ENCODE measurements at places on chromosomes 7 and 10.

DNA sequence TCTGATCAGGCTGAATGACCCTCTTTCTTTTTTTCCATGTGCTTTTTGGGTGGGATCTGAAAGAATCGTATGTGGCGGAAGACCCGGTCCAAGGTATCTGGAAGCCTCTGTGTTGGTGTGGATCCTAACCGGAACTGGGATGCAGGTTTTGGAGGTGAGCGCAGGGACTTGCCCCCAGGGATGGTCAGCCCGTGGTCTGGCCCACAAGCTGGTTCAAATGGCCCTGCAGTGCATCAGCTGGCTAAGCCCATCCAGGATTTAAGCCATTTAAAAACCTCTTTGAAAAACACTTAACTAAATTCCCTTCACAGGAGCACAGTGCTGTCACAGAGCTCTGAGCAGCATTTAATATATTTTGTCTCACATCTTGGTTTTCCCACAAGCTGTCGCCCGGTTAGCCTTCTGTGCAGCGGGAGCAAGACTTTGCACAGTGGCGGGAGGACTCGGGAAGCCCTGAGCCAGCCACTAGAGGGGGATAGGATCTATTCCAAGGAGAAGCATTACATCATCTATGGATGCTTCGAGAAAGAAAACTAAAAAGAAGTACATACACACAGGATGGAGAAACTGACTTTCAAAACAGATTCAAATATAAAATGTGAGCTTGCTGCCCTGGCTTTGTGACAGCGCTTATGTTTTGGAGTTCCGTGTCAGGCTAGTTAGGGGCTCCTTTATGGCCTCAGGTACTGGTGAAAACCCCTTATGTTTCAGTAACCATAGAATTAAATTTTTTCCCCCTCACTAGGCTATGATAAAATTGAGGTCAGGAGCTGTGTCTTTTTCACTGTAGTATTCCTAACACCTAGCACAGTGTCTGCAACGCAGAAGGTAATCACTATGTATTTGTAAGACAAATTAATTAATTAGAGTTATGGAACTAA is 11.3 kb downstream of the CPA2 start:
- no peak for DNase-seq

DNA sequence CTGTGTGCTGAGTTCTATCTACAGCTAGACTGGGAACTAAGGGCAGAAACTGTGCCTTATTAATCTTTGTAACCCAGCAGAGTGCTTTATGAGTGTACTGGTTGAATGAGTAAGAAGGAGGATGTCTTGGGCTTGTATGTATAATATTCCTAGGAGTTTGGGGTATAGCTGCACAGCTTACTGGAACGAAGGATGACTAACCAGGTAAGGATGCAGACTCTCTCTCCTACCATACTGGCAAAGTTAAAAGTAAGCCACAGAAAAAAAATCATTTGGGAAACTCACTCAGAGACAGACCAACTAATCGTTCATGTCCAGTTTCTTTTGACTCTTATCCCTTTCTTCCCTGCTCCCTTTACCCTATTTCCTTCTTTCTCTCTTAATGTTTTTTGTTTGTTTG is 1.4 kb upstream of the DHTKD1 start:
- DNase-seq: no peak

- no peak for DNase-seq
Measured at GRCh38 chr10:70286616-70287015, 2.8 kb upstream of the NPFFR1 start.

DNA sequence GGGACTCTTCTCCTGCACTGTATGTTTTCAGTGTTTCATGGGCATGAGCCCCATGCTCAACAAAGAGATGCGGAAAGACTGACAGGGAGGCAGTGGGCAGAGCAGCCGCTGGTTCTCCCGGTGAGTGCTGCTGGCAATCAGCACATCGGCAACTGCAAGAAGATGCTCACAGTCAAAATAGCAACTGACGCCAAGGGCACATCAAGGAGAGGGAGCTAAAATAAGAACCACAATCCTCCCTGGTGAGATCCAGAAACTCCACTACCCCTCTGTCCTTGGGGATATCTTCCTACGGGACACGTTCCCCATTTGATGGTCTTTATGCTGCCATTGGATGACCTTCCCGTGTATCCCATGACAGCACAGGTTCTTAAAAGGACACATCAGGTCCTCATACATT is 28.9 kb upstream of the SVIL start:
- no peak for DNase-seq

- DNase-seq: no peak
Measured at GRCh38 chr10:30436191-30436611, 2.2 kb downstream of the MAP3K8 start.

- no peak for DNase-seq
Measured at GRCh38 chr10:88892222-88892967, 12.3 kb downstream of the STAMBPL1 start.

DNA sequence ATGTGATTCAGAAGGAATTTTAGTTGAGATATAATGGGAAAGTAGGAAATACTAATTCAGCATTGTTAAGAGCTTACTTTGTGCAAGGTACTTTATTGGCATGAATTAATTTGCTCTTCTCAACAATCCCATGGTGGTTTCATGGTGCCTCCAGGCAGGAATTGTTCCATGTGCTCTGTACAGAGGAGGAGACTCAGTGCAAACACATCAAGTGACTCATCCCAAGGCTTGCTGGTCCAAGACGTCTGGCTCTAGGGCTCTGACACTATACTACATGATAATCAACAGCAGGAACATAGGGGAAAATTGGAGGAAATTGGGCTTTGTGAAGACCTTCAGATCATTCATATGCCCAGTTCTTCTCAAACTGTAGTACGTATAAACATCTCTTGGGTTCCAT is 66.5 kb upstream of the PRKG1 start:
- no peak for DNase-seq

DNA sequence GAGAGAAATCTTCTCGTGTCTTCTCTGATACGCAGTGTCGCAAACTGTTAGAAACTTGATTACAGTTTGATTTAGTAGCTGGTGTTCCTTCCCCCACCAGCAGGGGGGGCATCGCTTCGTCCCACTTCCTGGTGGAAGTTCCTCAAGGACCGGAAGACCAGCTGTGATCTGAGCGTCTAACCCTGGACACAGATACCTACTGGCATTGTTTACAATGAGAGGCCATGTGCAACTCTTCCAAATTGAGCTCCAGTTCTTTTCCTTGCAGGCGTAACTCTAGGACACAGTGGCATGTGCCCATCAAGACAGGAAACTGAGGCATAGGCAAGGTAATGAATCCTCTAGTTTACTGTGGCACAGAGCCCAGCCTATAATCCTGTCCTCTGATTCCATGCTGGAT is 219.0 kb downstream of the CCDC3 start:
- DNase-seq: no peak

GRCh38 chr7:2870471-2870931 is 26.4 kb upstream of the GNA12 start:
- DNase-seq: no peak

GRCh38 chr7:157702311-157703023 is 365.7 kb downstream of the DNAJB6 start:
- DNase-seq: no peak

- DNase-seq: no peak
Measured at GRCh38 chr7:81162771-81163525, 244.1 kb upstream of the SEMA3C start.

- no peak for DNase-seq
Measured at GRCh38 chr10:61124756-61125530, 181.0 kb upstream of the RHOBTB1 start.

- DNase-seq: no peak
Measured at GRCh38 chr10:37860494-37861190, 3.2 kb upstream of the ZNF248 start.

GRCh38 chr7:1586126-1586826 is 16.4 kb upstream of the PSMG3 start:
- DNase-seq: no peak

DNA sequence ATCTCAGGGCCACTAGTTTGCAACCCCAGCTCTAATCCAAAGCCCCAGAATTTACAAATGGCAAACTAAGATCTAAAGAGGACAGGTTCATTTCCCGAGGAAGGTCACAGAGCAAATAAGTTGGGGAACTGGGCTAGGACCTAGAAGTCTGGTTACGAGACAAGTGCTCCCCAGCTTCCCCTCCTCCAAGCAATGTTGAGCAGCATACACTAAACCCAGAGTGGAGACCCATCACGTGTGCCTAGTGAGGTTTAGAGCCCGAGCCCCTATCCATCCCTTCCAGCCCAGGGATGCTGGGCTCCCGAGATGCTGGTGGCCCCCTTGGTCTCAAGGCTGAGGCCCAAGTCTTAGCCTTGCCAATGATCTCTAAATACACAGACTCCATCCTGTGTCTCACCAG is 209.5 kb upstream of the ZMIZ1 start:
- no peak for DNase-seq

DNA sequence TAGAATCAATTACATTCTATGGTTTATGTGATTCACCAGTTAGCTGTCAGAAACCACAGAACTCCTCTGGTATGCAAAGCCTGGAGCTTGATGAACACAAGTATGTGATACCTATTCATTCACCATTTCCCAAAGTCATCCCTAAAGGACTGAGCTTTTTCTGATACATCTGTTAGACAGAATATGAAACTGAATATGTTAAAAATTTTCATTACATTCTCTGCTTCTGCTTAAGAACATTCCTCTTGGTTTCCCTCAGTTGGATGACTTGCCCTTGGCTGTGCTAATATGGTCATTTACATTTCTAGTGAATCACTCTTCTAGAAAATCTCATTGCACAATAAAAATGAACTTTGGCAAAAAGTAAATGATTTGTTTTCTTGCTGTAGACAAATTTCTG is 10.8 kb upstream of the PON1 start:
- no peak for DNase-seq

DNA sequence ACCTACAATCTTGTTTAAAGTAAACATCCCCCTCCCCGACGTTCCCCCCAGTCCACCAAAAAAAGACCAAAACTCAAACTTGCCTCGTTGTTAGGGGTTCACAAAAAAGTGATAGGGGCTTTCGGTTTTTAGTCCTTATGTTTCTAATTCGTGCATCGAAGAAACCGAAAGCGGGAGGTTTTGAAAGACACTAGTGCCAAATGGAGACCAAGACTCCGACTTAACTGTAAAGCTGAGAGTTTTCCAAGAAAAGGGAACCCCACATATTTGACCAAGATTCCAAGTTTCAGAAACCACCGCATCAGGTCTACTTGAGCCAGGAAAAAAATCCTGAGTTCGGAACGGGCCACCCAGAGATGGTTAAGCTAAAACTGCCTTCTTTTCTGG is 534 bp downstream of the PSMA2 start:
- no peak for DNase-seq

GRCh38 chr7:112515989-112516388 is 35.2 kb downstream of the LSMEM1 start:
- no peak for DNase-seq

DNA sequence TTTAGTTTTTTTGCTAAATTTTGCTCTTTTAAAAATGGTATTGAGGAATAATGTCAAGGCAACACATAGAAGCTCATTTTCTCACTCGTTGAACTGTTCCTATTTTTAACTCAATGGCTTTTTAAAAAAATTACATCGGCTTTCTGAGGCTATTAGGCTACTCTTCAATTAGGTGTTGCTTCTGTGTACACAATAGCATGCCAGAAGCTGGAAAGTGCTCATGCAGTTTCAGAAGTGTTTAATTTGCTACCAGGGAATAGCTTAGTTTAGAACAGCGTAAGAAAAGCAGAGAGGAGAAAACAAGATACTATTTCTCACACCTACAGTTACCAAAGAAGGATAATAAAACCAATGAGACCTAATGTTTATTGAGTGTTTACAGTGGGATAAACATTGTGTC is 157.4 kb downstream of the NXPH1 start:
- DNase-seq: no peak

- no peak for DNase-seq
Measured at GRCh38 chr10:113562069-113562468, 9.2 kb downstream of the HABP2 start.

DNA sequence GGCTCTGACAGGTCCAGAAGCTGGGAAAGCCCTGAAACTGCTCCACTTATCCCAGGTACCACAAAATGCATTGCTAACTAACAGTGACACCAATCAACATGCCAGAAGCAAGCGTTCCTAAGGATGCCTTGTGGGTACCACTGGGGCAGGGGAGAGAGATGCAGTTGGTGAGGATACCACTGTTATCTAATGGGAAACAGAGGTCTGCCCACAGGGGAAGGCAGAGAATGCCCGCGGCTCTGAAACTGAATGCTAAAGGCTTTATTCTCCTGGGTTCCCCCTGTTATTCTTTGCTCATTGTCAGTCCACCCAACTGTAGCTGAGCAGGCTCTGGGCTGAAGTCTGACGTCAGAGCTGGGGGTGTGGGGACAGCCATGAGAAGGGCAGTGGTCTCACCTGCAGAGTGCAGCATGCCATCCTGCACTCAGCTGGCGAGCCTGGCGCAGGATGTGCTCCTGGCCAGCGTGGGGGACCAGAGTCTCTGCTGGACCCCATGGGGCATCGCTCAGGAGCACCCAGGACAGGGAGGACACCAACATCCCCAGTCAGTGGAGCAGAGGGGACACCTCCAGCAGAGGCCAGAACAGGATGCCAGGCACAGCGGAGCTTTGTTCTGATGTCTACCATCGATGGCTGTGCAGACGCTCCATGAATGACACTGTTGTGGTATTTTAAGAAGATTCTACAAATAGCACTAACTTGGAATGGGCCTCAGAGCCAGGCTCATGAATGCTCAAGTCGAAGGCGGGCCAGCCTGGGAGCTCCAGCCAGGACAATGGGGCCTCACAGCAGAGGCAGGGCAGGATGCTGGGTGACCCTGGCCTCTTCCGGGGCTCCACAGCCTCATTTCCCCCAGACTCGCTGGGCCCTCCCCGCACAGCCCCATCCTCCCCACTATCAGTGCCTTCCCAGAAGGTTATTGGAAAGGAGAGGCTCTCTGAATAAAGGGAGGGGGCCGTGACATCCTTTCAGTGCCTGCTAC is 95.8 kb downstream of the ARHGAP22 start:
- no peak for DNase-seq

DNA sequence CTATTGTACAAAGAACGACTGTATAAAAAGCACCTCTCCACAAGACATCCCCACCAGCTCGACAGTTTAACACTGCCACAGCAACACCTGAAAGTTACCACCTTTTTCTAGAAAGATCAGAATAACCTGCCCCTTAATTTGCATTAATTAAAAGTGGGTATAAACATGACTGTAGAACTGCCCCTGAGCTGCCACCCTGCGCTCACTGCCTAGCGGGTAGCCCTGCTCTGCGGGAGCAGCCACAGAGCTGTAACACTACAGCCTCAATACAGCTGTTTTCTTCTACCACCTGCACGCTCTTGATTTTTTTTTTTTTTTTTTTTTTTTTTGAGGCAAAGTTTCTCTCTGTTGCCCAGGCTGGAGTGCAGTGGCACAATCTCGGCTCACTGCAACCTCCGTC is 140.9 kb downstream of the PARD3 start:
- DNase-seq: no peak

GRCh38 chr10:3028441-3028840 is 38.9 kb upstream of the PFKP start:
- DNase-seq: no peak

All from thoracic aorta (tissue), 2 donors.